ENCODE measurements at places on chromosomes 7 and 10. TPM values are rescaled to one million over a fixed set of nuclear protein-coding genes. Genes with fewer than 3 reads are reported as not detected.

- H3K4me1 ChIP-seq, result no peaks in the 10 kb centered on the region
- H3K36me3 ChIP-seq, result no peaks in the 10 kb centered on the region
- H3K27ac ChIP-seq, result no peak overlapping the region
Measured at GRCh38 chr10:60937022-60937421, 7.0 kb downstream of the RHOBTB1 start.

- no peak overlapping the region for H3K27ac ChIP-seq
- DNase-seq, result no peak
Measured at GRCh38 chr7:69104023-69104422, 494.3 kb upstream of the AUTS2 start.

AQP1 gene
- total RNA-seq, result 22.7 TPM

TFEC gene
- 39.9 TPM for total RNA-seq

TWIST1 gene
- not detected for total RNA-seq

All from spleen (tissue), 13 donors.